Effector CD8-positive, alpha-beta T cell (primary cell): ENCODE measurements at places on chromosomes 3 and 15.

- no peak for DNase-seq
These were observed 12.9 kb downstream of the SLC25A20 start for GRCh38 chr3:48885753-48886152.

GRCh38 chr15:70503073-70503745, 260.1 kb downstream of the UACA start:
- no peak for DNase-seq

DNA sequence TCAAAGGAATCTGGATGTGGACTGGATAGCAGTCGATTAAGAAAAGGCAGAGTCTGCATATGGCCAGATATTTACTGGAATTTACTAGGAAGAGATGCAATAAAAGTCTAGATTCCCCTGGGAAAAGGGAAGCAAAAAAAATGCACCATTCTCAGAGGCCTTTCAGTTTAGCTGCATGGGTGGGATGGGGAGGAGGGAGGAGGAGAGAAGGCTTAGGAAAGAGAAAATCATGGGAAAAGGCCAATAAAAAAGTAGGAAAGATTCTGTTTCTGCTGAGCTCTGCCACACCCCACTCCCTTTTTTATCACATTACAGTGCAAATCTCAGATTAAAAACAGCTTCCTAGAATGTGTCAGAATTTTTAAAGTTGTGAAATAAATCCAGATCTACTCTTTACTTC, 103.6 kb downstream of the ADAMTS9 start:
- DNase-seq: no peak

DNA sequence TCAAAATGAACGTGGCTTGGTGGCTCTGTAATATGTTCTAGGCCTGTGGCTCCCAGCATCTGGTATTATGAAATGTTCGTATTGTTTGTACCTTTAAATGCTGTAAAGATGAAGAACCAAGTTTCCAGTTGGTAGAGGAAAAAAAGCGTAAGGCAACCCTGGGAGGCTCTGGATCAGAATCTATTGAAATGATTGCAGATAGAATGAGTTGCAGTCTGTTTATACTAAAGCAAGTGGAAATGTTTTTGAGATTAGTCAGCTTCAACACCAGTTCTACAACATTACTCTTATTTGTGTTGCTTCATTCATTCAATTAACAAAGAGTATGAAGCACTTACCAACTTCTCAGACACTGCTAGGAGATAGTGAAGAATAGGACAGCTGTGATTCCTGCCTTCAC, 5.3 kb downstream of the ARL6IP5 start:
- DNase-seq: no peak

DNA sequence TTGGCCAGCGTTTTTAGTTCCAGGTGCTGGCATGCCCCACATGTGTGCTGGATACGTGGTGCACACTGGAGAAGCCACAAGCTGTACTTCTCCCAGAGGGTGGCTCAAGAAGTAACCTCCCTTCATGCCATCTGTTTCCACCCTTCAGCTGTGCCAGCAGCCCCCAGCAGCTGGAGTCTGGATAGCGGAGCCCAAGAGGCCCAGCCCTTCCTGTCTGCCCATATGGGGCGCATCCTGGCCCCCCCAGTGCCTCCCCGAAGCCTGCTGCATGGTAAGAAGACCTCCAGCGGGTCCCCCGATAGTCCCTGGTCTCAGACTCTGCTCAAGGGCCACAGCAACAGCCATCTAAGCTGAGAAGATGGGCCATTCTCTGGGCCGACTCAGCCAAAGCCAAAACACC, 5.8 kb upstream of the MANF start:
- DNase-seq: no peak

DNA sequence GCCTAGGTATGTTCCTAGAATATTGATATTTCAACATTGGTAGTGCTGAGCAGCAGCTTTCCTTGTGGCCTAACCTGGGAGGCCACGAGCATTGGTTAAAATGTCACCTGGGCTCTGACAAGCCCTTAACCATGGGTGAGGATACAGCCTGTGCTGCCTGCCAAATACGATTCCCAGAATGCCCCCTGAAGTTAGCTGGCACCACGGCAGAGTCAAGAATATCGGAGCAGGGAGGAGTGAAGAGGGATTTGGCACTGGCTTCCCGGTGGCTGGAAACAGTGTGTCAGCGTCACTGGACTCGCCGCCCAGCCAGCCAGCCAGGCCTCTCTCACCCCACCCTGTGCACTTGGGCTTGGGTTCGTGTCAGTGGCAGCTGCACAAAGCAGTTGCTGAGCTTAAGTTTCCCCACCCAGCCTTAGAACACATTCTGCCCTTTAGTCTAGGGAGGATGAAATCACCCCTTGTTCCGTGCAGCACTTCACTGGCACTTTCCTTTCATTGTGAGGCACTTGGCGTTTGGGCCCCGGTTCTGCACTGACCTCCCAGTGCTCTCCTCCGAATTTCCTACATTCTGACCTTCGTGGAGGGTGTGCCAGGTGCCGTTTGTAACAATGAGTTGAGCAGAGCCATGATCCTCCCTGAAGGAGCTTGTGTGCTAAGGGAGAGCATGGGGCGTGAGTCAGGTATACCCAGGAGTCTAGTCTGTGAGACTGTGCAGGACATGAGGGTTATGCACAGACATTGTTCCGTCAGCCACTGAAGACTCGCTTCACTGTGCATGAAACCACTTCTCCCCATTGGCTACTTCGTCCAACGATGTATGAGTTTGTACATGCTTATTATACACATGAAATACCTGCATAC, 152.8 kb upstream of the BHLHE40 start:
- no peak for DNase-seq

- no peak for DNase-seq
These were observed 21.9 kb downstream of the LSAMP start for GRCh38 chr3:116423374-116423773.

GRCh38 chr3:25455441-25456132, 27.5 kb downstream of the RARB start:
- DNase-seq: no peak

DNA sequence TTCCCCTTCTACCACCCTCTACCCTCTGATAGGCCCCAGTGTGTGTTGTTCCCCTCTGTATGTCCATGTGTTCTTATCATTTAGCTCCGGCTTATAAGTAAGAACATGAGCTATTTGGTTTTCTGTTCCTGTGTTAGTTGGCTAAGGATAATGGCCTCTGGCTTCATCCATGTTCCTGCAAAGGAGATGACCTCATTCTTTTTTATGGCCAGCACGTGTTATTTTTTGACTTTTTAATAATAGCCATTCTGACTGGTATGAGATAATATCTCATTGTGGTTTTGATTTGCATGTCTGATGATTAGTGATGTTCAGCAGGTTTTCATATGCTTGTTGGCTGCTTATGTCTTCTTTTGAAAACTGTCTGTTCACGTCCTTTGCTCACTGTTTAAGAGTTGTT, 63.1 kb upstream of the NPHP3 start:
- no peak for DNase-seq

GRCh38 chr3:50267280-50267913, 1.6 kb upstream of the SEMA3B start:
- DNase-seq: no peak

- peak; percentile 51 for DNase-seq
These were observed 34.3 kb downstream of the SEC22C start for GRCh38 chr3:42547401-42547945.

DNA sequence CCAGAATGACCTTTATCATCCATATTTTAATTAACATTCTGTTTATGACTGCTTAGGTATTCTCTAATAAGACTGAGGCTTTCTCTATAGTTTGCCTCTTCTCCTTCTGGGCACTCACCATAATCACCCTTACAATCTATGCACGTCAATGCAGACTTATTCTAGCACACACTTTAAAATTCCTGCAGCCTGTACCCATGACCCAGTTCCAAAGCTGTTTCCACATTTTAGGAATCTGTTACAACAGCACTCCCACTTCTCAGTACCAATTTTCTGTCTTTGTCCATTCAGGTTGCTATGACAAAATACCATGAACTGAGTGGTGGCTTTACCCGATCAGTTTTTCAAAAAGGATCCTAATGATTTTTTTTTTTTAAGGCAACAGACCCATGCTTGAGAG, 103.5 kb downstream of the SOX14 start:
- DNase-seq: no peak

DNA sequence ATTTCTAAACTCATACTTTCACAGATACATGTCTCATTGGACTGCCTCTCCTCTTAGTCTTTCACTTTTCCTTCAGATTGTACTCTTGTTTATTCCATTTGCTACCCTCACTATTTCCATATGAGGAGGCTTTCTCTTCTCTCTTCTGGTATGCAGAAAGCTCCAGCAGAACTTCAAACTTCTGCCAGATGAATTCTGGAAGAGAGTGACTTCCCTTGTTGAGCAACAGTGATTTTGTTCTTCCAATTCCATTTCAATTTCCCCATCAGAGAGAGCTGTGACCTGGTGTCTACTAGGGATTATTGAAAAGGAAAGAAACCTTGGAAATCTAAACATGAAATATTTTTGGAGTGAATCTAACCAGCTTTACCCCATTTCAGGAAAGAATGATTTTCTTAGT, 523.2 kb upstream of the ZNF717 start:
- DNase-seq: no peak

DNA sequence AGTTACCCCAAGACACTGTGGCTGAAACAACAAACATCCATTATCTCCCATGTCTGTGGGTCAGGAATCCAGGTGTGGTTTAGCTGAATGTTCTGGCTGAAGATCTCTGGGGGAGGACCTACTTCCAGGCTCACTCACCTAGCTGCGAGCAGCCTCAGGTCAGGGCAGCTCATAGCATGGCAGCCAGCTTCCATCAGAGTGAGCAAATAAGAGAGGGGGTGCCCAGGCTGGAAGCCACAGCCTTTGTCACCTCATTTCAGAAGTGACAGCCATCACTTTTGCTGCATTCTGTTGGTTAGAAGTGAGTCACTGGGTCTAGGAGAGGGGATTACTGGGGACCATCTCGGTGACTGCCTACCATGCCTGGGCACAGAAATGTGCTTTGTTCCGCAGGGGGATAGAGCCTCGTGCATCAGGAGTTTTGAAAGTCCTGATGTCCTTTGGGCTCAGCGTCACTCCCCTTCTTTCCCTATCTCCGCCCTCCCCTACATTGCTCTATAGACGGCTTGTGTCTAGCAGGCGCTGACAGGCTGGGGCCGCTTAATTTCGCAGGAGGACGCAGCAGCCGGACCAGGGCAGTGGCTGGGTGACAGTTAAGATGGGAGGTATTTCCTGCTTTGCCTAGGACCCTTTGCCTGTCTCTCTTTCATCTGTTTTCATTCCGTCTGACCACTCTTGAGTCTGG, 25.4 kb downstream of the TGM4 start:
- DNase-seq: no peak

- DNase-seq: no peak
These were observed 345.7 kb upstream of the C2CD4B start for GRCh38 chr15:62510791-62511190.

GRCh38 chr15:48462688-48463087, 131.5 kb downstream of the DUT start:
- no peak for DNase-seq

GRCh38 chr3:189507856-189508255, 123.3 kb upstream of the TP63 start:
- DNase-seq: no peak

GRCh38 chr15:39777496-39777895, 5.1 kb downstream of the FSIP1 start:
- DNase-seq: no peak

GRCh38 chr15:100731267-100732152, 129.1 kb downstream of the ASB7 start:
- no peak for DNase-seq

DNA sequence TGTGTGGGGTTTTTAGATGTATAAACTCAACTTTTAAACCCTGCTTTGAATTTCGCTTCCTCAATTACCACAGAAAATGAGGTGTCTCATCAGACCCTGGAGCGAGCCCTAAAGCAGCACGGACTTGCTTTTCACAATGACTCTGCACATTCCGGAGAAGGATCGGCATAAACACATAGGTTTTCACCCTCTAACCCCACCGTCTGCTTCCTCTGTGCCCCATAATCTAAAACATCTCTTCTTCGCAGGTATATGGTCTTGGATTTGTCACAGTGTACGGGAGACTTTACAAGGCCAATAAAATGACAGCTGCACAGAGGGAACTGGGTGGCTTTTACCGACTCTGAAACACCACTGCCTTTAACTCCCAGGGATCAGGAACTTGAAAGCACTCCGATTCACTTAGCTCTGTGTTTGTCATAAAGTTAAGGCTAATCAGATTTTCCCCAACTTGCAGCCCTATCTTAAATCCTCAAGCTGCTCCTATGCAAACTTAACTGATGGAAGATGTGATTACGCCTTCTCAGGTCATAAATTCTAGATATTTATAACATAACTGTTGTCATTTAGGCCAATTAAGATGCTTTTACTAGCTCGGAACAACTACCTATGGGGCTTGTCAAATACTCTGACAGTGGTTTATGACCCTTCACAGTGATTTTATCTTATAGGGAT, 133.4 kb upstream of the WNT5A start:
- DNase-seq: no peak

DNA sequence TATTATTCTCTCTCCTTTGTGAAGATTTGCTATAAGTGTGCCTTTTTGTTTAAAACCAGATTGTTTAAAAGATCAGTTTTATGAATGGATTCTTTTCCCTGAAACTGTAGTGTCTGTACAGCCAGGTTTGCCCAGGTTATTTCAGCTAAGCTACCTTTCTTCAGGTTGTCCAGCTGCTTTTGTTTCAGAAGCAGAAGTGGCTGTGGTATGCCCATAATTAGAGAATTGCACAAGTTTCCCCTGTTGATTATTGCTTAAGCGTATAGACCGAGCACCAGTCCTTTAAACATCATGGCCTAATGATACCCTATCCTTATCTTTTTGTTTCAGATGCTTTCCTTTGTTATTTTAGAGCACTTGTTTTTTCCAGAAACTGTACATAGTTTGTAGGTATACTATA, 10.2 kb downstream of the ASB7 start:
- DNase-seq: no peak

- DNase-seq: no peak
These were observed 113.7 kb upstream of the RPL32 start for GRCh38 chr3:12954891-12955650.

GRCh38 chr3:156416846-156417558, 137.9 kb downstream of the SSR3 start:
- DNase-seq: no peak

GRCh38 chr15:80121546-80121945, 31.3 kb upstream of the FAH start:
- no peak for DNase-seq

GRCh38 chr3:30770387-30770786, 124.1 kb downstream of the GADL1 start:
- no peak for DNase-seq

DNA sequence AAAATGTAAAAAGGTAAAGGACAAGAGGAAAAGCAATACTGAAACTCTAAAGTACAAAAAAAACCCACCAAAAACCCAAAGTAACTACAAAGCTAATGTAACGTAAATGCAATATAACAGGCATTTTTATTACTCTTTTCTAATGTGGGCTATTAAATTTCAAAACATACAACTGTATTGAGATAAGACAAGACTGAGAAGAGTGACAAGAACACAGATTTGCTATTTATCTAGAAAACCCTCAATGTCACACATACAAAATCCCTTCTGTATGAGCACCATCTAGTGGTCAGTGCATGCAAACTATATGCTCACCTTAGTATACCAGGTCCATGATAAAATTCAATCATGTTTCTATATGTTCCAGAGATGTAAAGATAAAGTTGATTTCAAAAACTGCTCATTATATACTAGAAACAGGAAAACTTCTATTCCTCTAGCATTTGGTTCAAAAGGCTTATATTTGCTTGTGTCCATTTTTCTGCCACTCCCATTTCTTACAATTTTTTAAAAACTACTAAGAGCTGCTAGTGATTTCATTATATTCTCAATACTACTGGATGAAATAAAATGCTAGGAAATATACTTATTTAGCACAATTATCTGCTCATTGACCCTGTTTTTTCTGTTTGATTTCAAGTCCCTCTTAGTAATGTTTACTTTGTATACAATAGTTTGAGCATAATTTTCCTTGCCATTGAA, 111.4 kb downstream of the DLG1 start:
- DNase-seq: no peak
